ENCODE measurements at places on chromosomes 7 and 10.

DNA sequence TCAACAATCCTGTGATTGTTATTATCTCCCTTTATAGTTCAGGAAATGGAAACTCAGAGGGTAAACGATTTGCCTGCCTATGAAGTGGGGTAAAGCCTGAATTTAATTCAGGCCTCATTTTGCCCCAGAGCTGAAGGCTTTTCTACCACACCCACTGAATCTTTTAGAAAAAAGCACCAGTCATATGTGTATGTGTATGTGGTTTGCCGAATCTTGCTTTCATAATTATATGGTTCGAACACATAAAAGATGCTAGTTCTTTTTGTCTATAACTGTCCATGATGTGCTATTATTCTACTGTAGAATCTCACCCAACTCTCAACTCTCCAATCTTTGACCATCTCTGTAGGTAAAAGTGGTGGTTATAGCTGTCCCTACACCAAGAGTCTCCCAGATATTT, 83.6 kb downstream of the MYOF start:
- DNase-seq = no peak

DNA sequence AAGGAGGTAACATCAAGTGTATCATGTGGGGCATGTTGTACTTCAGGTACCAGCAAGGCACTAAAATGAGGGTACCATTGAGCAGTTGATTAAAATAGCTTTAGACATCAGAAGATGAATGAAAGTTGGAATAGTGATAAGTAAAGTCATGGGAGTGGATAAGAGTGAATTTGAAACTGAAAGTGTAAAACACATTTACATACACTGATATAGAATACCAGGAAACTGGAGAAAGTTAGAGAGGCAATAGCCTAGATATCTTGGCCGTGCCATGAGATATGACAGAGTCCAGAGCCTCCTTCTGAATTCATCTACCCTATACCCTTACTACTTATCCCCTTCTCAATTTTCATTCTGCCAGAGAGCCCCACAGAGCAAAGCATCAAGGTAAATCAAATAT, 76.6 kb downstream of the GRM3 start:
- no peak for DNase-seq

GRCh38 chr7:143490717-143491306, 13.1 kb downstream of the TAS2R41 start:
- DNase-seq = no peak

DNA sequence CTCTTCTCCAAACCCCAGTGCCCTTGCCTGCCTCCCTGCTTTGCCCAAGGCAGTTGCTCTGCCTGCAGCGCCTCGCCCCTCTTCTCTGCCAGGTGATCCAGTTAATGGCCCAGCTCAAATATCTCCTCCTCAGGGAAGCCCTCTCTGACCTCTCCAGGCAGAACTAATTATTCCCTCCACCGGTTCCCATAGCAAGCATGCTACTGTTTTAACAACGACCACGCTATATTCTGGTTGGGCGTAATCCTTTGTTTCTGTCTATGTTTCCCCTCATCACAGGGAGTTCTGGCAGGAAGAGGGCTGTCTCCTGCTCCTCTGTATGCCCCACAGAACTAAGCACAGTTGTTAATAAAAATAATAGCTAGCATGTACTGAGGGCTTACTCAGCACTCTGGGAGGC, 36.8 kb upstream of the R3HCC1L start:
- peak; percentile 41 for DNase-seq

GRCh38 chr7:104410742-104411141, 82.3 kb downstream of the LHFPL3 start:
- no peak for DNase-seq

- DNase-seq = no peak
Observed at GRCh38 chr10:96834120-96834519, 2.0 kb downstream of the LCOR start.

Data from right renal cortex interstitium (tissue), 3 donors.